ENCODE measurements at places on chromosomes 11 and 22.
A peak's percentile ranks its signal among the peaks of the same experiment; 100 is the strongest.

DNA sequence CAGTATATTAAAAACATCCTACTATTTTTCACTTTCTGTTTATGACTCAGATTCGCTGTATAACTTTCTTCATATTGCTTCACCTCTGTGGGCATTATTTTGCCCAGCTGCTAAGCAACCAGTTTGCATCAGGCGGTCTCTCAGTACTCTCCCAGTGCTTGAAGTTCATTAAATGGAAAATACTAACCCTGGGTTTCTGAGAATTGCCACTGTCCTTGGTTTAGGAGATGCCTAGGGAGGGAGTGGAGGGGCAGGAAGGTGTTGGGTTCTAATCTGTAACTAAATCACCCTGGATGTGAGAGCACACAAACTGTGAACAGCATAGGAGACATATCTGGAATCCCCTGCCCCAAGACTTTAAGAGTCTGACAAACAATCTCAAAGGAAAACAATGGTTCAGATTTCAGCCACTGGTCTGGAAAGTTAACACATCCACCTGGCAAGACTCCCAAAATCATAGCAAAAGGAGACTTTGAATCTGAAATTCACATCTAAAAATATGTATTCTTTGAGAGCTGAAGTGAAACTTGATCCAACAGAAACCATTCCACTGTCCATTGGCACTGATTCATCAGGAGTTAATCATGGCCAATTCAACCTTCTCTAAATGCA is 540.0 kb downstream of the SOX6 start:
- DNase-seq = no peak

DNA sequence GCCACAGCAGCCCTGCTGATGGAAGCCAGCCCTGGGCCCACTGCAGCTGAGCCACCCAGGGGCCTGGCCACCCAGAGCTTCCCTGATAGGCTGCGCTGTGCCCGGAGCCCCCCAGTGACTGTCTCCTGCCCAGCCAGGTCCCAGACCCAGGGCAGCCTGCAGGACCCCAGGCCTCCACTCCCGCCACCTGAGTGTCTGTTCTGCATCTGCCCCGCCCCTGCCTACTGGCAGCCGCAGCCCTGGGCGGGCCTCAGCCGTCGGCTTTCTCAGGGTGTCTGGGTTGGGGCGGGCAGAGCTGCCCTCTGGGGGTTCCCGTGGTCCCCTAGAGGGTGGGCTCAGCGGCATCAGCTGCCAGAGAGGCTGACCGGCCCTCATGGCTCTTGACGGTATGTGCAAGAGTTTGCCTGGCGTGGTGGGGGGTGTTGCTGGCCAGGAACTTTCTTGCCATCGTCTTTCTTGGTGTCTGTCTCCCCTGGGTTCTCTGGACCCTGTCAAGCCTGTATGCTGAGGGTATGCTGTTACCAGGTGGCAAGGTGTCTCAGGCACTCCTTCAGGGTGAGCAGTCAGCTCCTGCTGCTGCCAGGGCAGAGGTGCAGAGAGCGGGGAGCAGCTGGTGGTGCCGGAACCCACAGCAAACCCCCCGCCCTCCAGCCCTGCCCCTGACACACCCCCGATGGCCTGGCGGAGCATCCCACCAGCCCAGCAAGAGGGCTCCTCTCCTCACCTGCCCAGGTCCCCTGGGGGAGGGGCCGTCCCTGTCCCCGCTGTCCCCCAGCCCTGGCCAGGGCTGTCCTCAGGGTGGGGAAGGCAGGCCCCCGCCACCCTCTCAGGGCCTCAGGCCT is 12.2 kb upstream of the PIM3 start:
- no peak for DNase-seq

DNA sequence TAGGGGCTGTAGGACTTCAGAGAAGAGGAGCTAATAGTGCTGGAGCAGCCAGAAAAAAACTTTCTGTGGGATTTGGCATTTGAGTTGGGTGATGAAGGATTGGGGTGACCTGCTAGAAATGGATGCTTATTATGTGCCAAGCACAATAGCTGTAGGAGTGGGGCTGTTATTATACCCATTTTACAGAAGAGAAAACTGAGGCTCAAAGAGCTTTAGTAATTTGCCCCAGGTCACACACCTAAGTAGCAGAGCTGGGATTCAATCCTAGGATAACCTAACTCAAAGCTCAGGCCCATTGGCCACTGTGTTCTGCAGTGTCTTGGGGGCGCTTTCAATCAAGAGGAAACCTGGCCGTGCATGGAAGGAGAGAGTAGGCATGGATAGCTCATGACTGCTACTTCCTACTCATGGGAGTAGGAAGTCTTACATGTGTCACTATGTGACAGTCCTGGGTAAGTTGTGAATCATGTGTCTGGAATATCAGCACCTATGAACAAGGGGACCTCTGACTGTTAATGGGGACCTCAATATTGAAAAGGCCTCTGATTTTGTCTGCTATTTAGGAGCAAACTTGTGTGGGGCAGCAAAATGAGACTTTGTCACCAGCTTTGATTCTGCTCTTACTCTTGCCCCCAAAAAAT is 6.1 kb upstream of the ELF5 start:
- no peak for DNase-seq

GRCh38 chr11:36620246-36620645 is 22.2 kb upstream of the RAG2 start:
- no peak for DNase-seq

- DNase-seq = no peak
Measured at GRCh38 chr11:50182486-50182885, 149.8 kb downstream of the OR4C45 start.

DNA sequence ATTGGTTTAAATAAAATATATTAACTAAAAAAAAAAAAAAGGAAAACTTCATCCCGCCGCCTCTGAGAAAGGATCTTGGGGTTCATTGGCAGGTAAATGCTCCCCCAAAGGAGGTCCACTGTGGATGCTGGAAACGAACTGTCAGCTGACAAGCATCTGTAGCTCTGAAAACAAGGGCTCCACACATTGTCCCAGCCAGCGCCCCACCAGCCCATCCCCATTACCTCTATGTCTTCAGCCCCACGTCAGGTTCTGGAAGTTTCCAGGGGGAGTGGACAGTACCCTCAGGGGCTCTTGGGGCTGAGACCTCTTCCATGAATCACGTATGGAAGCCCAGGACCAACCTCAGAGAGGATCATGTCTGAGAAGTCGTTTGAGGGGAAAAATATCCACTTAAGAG is 66.4 kb upstream of the WNT7B start:
- DNase-seq = no peak

- no peak for DNase-seq
Measured at GRCh38 chr11:64232182-64232966, 2.0 kb upstream of the VEGFB start.

DNA sequence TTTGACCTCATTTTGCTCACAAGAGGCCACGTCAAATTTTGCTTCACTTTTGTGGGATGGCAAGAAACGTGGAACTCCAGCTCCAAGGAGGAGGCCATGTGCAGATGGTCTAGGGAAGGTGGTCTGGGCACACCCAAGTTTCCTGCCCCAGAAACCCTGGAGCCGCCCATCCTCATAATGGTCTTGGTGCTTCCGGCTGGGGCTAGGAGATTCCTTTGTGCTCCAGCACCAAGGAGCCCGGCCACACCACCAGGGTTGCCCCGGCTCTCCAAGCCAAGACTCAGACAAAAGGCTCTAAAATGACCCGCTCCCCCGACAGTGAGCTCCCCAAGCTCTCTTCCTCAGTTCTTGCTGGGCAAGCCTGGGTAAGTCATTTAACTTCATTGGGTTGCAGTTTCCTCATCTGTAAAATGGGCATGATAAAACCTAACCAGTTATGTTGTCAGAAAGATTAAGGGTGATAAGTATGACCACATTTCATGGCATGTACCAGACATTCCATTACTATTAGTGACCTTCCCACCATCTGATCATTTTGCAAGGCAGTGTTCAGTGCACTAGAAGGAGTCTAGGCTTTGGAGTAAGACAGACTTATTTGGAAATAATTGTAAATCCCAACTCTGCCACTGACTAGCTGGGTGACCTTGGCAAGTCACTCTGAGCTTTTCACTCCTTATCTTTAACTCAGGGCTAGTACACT is 23.3 kb downstream of the DKK3 start:
- no peak for DNase-seq

DNA sequence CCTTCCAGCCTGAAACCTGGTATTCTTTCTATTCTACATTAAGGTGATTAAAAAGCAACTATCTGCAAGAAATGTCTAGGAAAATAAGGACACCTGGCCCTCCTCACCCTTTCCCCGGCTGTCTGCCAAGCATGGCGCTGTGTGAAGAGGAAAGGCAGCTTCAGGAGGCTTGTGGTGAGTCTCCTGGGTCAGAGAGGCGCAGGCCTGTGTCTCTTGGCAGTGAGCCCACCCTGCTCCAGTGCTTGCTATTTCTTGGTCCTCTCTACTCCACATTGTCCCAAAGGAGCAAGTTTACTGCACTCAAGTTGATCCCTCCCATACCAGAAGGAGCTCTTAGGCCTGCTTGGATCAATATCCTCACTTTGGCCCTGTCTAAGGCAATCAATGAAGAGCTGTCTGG is 520.7 kb upstream of the B3GAT1 start:
- no peak for DNase-seq

- no peak for DNase-seq
Measured at GRCh38 chr11:11536650-11537049, 85.2 kb downstream of the GALNT18 start.

DNA sequence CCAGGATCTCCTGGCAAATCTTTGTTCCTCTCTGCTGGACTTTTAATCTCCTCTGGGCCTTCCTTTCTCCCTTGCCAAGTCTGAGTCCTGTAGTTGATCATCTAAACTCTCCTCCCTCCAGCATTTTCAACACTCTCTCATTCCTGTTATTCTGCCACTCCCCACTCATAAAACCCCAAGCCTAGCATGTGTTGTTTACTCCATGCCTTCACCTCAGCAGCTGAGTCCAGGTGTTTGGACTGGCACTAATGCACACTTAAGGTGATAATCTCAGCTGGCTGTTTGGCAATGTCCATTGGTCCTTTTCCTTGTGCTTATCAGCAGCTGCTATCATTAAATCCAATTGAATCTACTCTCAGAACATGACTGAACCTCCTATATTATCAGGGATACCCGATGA is 876.8 kb upstream of the TENM4 start:
- no peak for DNase-seq

DNA sequence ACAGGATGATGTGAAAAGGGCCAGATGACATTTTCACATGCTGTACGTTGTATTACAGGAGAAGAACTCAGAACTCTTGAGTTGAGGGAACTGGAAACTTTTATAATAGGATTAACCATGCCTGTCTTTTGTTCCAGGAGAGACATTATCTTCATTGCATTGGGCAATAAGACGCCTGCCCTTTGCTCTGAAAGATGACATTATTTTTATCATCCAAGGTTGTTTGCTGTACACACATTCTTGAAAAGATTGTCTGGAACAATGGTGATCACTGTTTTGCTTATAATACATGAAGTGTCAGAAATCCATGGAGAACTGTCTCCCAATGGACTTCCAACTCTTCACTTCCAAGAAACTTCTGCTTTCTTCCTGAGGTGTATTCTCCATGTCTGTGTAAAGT is 334.6 kb upstream of the B3GAT1 start:
- no peak for DNase-seq

DNA sequence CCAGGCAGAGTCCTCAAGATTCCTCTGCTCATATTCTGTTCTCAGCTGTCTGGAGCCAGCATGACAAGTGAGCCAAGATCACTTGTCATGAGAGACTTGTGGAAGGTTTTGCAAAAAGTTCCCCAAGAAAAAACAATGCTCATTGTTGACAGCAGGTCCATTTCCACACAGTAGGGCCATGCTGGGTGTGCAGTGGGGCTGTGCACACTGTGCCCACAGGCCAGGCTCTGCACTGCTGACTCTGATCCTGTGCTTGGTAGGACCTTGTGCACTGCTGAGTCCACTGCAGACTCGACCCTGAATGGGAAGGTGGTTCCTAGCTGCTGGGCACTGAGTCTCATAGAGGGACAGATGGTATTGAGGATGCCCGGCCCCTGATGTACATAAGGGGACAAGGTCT is 33.9 kb upstream of the IGLL5 start:
- DNase-seq = no peak

DNA sequence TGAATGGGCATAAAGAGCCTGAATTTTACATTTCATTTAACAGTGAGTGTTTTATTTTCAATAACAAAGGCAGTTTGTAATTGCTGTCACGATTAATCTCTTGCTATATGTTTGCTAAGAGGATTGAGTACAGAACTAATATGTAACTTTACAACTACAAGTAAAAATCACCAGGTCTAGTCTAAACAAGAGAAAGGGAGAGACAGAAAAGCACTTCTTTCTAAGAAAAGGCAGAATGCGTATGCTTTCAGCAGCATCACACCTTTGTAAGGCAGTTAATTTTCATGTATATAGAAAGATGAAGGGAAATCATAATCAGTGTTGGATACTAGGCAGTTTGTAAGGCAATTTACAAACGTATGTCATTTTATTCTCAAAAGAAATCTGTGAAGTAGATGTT is 169.8 kb downstream of the NELL1 start:
- DNase-seq = no peak

- no peak for DNase-seq
Measured at GRCh38 chr22:17968126-17968525, 56.2 kb downstream of the MICAL3 start.

- no peak for DNase-seq
Measured at GRCh38 chr11:32827276-32827675, 2.5 kb upstream of the PRRG4 start.

DNA sequence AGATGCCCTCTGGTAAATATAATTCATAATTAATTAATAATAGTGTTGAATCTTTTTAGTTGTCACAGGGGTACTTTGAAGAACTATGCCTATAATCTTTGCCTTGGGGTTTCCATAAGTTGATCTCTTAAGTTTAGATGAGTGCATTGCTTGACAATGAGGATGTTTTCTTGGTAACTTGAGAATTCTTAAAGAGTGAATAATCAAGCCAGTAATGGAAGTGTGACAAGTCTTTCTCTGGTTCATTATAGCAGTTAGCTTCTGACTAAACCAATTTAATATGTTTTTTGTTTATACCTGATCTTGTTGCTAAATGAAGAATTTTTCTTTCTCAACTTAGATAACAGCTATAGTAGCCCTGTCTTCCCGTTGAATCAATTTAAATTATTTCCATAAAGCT is 46.2 kb downstream of the ATXN10 start:
- no peak for DNase-seq

DNA sequence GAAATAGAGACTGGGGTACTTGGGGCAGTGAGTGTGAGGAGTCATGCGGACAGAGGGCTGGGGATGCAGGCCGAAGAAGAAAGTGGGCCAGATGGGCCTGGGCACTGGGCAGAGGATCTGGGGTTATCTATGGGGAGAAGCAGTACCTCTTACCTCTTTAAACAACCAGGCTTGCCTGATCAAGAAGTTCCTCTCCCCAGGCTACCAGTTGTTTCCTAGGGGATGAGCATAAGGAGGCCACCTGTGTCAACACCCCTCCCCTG is 98.4 kb upstream of the PITPNB start:
- peak; percentile 37 for DNase-seq

- DNase-seq = no peak
Measured at GRCh38 chr11:58786693-58787092, 55.0 kb upstream of the GLYAT start.

- peak; percentile 95 for DNase-seq
Measured at GRCh38 chr11:8080674-8081590, at the start of gene TUB. Gene TUB (plus strand): TSS chr11:8081211. CDS start chr11:8081511, 300 bp downstream.

DNA sequence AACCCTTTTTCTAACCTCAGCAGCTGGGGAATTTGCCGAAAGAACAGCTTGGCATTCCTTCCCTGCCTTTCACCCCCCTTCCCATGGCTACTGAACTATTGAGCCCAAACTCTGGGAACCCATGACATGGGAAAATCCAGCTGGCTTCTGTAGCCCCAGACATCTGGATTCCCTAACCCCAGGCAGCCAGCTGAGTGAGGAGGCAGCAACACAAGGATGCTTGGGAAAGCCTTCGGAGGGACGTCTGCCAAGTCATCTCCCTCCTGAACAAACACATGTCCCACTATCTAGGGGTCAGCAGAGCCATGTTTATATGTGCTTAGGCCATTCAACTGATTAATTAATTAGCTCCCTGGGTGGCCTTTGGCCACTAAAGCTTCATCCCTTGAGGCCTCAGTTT is 21.6 kb downstream of the LRRC55 start:
- no peak for DNase-seq

Measured in H7 (cell line).